ENCODE measurements at places on chromosomes 5 and 9. TPM values are rescaled to one million over a fixed set of nuclear protein-coding genes. Genes with fewer than 3 reads are reported as not detected.

The MARCOL gene
- total RNA-seq, result not detected

The TMEM161B gene
- 28.9 TPM for total RNA-seq

The ADAMTS16 gene
- total RNA-seq, result not detected

The OCLN gene
- total RNA-seq, result 1.1 TPM

GRCh38 chr5:142861011-142861410 lies 90.8 kb downstream of the ARHGAP26 start:
- DNase-seq, result no peak

GRCh38 chr9:114410910-114411309 lies 23.1 kb upstream of the AKNA start:
- no peak for DNase-seq

The OR13C2 gene
- not detected for total RNA-seq

- no peak for DNase-seq
Measured at GRCh38 chr9:107005201-107005600, 142.2 kb downstream of the ZNF462 start.

DNA sequence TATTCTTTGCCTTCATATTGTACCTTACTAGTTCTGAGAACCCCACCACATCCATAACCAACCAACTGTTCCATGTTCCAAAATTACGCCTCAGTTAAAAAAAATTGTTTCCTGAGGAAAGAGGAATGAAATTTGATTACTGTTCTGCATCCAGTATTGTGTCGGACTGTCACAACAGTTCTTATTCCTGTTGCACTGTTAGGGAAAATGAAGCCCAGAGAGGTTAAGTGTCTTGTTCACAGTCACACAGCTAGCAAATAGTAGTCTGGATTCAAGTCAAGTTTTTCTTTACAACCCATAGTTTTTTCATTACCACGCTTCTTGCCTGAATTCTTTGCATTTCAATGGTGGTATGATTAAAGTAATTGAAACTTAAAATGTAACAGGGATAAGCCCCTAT lies 4.4 kb downstream of the FSD1L start:
- DNase-seq, result no peak

The ADAMTS13 gene
- 2.4 TPM for total RNA-seq

The PDLIM4 gene
- total RNA-seq, result not detected
